ENCODE measurements at places on chromosomes 12 and 14. TPM values are rescaled to one million over a fixed set of nuclear protein-coding genes. Genes with fewer than 3 reads are reported as not detected.

The TAS2R7 gene
- not detected for total RNA-seq

The RHOJ gene
- total RNA-seq, result not detected

The CACNA1C gene
- 0.03 TPM for total RNA-seq

The SLC8A3 gene
- not detected for total RNA-seq

The ADAM21 gene
- 0.05 TPM for total RNA-seq

The DDN gene
- total RNA-seq, result 0.48 TPM

The PRH1 gene
- total RNA-seq, result 2.8 TPM

The PRPH gene
- 2.1 TPM for total RNA-seq

The MLXIP gene
- 46.3 TPM for total RNA-seq

The NEUROD4 gene
- not detected for total RNA-seq

The MIS18BP1 gene
- 25.0 TPM for total RNA-seq

The ZC2HC1C gene
- 5.1 TPM for total RNA-seq

The SLC4A8 gene
- total RNA-seq, result 0.74 TPM

The FAIM2 gene
- not detected for total RNA-seq

The PLEKHG7 gene
- total RNA-seq, result not detected

The CD163 gene
- 0.15 TPM for total RNA-seq

The GALNT8 gene
- total RNA-seq, result not detected

The LRIG3 gene
- 3.4 TPM for total RNA-seq

The PLBD1 gene
- total RNA-seq, result 6.3 TPM

The CCDC175 gene
- not detected for total RNA-seq

The PRIM1 gene
- 23.8 TPM for total RNA-seq

The PLA2G1B gene
- total RNA-seq, result not detected

The ASCL1 gene
- not detected for total RNA-seq

The EXOC3L4 gene
- total RNA-seq, result 0.82 TPM

The LMNTD1 gene
- total RNA-seq, result not detected

The MIPOL1 gene
- total RNA-seq, result 3.4 TPM

The OTUB2 gene
- total RNA-seq, result 3.7 TPM

The SRGAP1 gene
- total RNA-seq, result 10.5 TPM

All from A549 treated with GW870086 at 1 μM for 4 hours (cell line).